Stimulated activated CD4-positive, alpha-beta T cell treated with anti-CD3 and anti-CD28 coated beads, Interleukin-1b, Interleukin-23, amount 100 ng/mL, for 24 hours (primary cell): ENCODE measurements at places on chromosomes 2 and 18.

DNA sequence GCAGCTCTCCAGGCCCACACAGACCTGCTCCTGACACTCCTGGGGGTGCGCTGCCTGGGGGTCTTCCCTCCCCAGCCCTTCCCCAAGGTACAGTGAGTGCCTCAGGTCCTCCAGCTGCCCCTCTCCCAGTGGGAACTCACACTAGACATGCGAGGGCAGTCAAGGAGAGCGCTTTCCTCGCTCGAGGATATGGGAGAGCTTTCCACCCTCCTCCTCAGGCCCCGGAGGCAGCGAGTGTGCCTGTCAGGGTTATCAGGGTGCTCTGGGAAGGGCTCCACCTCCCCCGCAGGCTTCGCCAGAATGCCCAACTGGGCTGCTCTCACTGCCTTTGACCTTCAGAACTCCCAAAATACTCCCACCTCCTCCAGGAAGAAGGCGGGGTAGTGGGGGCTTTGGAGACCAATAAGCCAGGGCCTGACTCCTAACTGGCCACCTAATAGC lies 85.7 kb upstream of the LAPTM4A start:
- no peak for DNase-seq

GRCh38 chr2:39665811-39666490 lies at the start of gene TMEM178A:
TSS of gene TMEM178A (plus strand) at chr2:39665917. CDS start at chr2:39665975, 58 bp downstream.
- DNase-seq, result no peak

DNA sequence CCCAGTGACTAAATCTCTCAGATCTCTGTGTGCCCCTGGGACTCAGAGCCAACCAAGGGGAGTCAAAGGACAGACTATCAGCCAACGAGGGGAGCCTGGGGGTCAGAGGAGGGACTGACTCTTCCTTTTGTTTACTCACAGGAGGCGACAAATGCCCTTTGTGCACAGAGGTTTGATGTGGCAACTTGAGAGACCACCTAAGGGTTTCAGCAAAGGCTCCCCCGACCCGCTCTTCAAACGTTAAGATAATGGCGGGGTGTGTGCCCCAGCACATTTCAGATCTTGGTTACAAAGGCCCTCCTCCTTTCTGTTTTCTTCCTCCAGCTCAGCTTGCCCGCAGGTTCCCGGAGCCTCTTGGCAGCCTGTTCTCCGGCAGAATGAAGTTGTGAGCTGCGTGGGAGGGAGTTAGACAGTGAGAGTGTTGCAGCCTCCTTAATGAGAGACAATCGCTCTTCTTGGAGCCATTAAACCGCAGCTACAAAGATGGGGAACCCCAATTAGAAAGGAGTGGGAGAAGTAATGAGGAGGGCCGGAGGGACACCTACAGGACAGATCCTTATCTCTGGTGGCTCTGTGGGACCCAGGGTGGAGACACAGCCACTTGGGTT lies 76.2 kb downstream of the KIAA2012 start:
- no peak for DNase-seq

GRCh38 chr2:222707689-222708273 lies 36.3 kb downstream of the MOGAT1 start:
- DNase-seq, result no peak

DNA sequence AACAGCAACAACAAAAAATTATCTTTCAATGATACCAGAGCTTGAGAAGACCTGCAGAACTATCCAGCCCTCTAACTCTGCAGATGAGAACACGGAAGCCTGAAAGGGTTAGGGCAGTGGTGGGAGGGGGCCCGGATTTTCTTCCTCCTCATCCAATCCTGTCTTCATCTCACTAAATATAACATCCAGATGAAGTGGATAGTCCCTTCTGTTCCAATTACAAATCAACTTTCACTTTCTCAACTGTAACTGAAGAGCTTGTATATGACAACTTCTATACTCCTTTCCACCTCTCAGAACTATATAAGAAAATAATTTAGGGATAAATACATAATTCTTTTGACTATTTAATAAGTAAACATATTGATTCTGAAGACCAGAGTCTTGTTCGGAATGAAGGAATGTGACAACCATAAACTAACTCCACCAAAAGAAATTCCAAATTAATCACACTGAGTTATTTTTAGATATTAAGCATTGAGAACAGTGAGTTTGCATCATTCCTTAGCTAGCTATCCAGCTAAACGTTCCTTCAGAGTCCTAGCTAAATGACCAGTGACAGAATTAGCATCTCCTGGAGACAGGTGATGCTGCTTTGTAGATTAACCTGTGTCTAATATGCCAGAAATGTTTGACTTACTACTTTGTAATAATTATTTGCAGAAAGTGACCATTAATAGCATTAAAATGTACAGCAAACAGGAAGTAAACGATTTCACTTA lies 32.7 kb downstream of the SFT2D3 start:
- DNase-seq, result no peak

- no peak for DNase-seq
Measured at GRCh38 chr18:46755315-46756024, 1.4 kb downstream of the ST8SIA5 start.

- DNase-seq, result no peak
Measured at GRCh38 chr18:2855560-2856350, 8.9 kb downstream of the EMILIN2 start.

DNA sequence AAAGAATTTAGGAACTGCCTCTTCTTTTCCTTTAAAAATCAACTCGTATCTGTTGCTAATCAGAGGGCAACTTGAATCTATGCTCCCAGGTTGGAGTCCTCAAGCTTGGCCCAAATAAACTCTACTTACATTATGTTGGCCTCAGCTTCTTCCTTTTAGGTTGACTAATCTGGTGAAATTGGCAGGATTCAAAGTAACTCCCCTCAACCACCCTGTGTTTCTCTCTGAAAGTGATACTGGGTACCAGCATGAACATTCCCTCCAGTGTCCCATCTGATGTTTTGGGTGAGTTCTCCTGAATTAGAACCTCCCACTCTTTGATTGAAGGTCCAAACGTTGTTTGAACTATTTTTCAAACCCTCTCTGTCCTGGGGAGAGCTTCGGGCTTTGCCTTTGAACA lies 41.3 kb upstream of the MSH6 start:
- DNase-seq, result no peak

GRCh38 chr2:30527859-30528258 lies 80.8 kb downstream of the LCLAT1 start:
- DNase-seq, result no peak

DNA sequence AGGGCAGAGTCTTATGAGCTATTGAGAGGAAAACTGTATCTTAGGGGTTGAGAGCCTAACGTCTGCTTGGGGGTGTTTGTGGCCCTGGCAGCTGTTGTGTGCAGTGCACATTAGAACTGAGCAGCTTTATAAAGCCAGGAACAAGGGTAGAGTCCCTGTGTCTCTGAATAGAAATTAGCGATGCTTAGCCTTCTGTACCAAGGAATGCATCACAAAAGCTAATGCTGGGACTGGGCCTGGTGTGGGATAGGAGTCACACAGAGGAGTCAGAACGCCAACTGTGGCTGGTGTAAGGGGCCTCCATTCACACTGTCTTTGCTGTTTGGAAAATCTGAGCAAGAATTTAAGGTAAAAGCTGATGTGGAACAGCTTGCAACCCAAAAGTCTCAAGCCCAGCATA lies 283.2 kb downstream of the SOX11 start:
- DNase-seq, result no peak

DNA sequence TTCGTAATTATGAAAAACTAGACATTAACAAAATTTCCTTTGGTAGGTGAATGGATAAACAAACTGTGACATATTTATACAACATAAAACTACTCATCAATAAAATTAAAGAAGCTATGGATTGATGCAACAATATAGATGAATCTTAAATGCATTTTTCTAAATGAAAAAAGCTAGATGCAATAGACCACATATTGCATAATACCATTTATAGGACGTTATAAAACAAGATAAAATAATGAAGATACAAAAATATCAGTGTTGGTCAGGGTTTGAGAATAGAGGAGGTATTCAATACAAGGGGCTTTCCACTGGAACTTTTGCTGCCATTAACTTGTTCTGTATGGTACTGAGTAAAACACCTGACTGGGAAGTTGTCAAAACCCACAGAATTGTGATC lies 314.4 kb downstream of the GRB14 start:
- no peak for DNase-seq

DNA sequence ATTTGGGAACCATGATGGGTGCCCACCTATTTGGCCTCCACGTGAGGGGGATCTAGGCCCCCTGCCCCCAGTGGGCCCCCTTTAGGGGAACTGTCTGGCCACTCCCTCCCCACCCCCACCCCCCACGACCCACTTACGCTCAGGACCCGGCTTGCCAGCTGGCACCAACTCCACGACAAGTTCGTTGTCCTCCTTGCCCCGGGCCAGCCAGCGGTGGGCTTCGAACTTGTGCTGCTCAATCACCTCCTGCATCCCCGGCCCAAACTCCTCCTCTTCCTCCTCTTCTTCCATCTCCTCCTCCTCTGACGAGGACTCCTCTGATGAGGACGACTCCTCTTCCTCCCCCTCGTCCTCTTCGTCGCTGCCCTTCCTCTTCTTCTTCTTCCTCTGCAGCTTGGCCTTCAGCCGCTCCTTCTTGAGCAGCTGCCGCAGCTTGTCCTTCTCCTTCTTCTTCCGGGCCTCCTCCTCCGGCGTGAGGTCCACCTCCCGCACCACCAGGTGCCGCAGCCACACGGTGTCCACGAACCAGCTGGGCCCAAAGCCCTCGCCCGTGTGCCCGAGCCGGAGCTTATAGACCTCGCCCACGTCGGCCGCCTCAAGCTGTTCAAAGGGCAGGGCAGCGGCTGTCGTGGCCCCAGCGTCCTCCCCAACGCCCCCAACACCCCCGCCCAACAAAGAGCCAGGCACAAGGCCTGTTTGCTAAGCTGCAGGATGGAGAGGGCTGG lies 96.9 kb downstream of the LOXHD1 start:
- no peak for DNase-seq

DNA sequence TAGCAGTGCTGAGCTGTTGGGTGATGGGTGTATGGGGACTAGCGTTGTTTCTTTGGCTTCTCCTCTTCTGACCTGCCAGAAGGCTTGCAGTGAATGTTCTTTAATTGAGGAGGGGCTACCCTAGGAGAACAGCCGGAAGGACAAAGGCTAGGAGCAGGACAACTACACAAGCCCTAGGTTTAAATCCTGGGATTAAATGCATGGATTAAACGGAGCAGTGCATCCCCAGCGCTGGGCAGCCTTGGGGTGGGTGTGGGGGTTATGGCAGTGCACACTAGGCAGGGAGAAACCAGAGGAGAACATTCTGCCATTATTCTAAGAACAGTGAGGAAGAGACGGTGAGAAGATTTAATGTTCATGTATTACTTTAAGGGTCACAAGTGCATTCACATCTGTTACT lies 86.4 kb upstream of the MCFD2 start:
- no peak for DNase-seq

GRCh38 chr2:161662373-161662772 lies 38.2 kb downstream of the SLC4A10 start:
- no peak for DNase-seq

DNA sequence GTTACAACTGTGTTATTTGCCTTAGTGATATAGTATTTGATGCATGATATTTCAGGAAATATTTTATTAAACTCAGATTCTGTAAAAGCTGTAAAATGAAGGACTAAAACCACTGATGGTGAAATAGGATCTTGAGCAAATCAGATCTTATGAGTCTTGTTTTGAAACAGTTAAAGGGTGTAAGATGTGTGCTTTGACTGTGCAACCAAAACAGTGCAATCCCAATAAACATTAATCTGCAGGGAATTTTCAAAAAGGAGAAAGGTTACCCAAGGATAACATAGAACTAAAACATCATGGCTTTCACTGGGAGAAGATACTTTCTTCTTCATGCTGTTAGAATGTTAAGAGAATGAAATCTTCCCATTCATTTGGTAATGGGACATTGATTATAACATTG lies 378.7 kb downstream of the PARD3B start:
- no peak for DNase-seq

DNA sequence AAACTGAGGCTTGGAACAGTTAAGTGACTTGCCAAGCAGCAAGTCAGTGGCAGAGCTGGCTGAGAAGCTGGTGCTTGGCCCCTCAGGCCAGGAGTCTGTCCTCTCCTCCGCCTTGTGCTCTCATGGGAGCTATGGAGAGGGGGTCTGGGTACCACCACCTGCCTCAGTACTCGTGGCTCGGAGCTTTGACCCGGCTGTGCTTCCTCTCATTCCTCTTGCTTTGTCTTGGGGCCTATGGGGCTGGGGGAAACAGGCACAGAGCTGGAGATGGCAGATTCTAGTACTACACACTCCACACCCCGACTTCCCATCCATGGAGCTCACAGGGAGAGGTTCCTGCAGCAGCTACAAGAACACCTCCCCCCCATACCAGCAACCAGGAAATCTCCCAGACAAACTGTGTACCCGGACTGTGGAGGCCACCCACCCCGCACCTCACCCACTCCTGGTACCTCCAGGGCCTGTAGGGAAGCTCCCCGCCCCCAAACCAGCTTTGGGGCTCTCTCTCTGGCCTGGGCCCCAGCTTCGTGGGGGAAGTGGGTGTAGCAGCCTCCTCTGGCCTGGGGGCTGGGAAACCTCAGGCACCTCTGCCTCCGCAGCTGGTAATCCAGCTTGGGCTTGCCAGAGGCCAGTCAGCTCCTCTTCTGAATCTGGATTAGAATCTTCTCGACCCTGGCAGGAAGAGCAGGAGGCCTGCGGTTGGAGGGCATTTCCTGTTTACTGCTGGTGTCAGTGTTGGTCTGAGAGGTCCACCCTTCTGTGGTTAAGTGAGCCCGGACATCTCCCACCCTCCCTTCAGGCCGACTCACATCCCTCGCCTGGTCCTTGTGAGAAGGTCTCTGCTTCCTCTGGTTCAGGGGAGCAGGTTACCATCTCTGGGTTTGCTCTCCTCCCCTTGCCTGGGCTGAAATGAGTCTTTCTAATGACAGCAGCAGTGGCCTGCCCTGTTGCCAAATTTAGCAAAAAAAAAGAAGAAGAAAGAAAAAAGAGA lies 22.3 kb upstream of the RHOB start:
- no peak for DNase-seq

DNA sequence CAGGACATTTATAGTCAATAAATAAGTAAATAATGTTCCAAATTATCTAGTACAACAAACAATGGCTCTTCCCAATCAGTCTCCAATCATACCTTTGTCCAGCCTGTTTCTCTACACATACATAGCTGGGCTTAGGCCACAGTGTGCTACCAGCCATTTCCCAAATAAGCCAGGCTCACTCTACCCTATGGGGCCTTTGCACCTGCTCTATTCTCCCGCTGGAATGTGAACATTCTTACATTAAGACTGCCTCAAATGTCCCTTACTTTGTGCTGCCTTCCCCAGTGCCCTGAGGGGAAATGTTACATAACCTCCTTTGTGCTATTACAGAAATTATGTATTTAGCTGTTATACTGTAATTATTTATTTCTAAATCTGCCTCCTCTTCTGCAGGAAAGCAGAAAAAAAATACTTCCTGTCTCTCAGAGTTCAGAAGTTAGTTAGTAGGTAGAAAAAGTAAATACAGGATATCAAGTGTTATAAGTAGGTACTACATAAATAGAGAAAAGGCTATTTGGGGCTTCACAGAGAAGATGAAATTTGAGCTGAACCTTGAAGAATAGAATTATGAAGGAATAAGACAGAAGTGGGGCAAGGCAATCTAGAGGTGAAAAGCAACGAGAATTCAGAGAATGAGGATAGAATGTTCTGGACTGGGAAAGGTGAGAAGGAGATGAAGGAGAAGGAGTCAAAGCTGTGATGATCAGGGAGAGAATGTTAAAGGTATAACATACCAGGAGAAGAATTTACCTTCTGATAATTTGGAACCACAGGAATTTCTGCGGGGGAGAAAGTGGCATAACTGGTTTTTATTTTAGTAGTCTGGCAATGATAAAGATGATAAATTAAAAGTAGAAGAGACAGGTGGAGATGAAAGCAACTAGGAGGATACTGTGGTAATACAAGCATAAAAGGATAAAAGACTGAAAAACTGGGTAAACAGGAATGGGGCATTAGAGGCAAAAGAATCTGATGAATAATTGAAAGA lies 37.0 kb downstream of the ROCK1 start:
- DNase-seq, result no peak
